ENCODE measurements at places on chromosomes 1 and 21.
A peak's percentile ranks its signal among the peaks of the same experiment; 100 is the strongest.

- no peak for DNase-seq
Measured at GRCh38 chr21:34615487-34615814, 538 bp upstream of the RCAN1 start.

- no peak for DNase-seq
Measured at GRCh38 chr21:42089093-42089631, 18.0 kb downstream of the UMODL1 start.

DNA sequence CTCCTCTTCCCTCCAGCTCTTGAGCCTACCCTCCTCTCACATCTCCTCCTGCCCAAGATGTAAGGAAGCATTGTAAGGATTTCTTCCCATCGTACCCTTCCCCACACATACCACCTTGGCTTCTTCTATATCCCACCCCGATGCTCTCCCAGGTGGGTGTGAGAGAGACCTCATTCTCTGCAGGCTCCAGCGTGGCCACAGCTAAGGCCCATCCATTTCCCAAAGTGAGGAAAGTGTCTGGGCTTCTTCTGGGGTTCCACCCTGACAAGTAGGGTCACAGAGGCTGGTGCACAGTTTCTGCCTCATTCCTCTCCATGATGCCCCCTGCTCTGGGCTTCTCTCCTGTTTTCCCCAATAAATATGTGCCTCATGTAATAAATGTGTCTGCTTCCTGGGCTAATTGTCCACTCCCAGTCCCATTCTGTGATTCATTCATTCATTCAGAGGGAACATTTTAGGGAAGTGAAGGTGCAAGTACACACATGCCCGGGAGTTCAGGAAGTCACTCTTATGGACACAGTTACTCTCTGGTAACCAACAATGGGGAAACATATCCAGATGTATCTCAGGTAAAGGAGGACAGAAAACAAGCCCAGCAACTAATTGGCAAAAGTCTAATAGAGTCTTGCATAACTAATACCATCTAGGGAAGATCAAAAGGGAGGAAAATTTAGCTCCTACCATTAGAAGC, 1.9 kb downstream of the SPRR4 start:
- peak; percentile 70 for DNase-seq

- DNase-seq, result no peak
Measured at GRCh38 chr1:174700775-174701174, 253.0 kb downstream of the GPR52 start.

- peak; percentile 13 for DNase-seq
Measured at GRCh38 chr1:14334336-14335176, 263.9 kb upstream of the KAZN start.

- DNase-seq, result peak; percentile 78
Measured at GRCh38 chr1:13623021-13623637, 39.5 kb downstream of the PDPN start.

DNA sequence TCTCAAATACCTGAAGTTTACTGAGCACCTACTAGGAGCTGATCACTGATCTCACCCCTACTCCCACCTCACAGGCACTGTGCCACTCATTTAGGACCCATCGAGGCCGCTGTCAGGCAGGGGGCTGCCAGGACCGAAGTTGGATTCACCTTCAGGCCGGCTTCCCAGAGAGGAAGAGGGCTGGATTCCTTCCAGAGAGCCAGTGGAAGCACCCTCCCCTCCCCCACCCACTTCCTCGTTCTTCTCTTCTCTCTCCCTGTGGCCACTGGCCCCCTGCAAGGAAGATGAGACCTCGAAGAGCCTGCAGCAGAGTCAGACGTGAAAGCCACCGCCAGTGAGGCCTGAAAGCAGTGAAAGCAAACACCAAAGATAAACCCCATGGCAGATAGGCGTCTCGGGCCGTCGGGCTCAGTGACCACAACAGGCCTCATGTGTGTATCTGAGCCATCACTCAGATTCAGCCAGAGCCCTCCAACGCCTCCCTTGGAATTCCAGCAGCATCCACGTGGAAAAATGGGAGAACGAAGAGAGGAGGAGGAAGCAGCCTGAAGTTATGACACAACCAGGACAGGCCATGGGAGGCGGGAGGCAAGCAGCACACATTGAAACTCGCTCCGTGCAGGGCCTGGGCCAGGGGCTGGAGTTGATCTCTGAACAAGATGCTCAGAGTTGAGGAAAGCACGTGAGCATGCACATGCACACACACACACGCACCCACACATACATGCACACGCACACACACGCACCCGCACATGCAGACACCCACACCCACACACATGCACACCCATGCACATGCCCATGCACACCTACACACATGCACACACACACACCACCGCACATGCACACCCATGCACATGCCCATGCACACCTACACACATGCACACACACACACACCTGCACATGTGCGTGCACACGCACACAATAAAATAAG, 6.2 kb upstream of the AGTRAP start:
- no peak for DNase-seq

DNA sequence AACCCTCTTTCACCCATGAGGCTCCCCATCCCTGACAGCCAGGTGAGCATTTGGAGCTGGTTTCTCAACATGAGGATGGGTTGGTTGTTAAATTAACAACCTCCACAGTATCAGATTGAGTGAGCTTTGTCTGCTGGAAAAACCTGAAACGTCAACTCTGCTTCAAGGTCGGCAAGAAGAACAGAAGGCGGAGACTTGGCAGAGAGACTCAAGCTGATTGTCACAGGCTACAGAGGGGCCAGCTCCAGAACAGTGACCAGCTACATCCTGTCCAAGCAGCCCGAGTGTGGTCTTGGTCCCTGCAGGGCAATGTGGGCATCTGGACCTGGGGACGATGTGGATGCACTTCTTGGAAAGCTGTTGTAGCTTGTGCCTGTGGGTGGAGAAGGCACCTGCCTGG, 36.6 kb upstream of the TMEM51 start:
- DNase-seq, result no peak

- no peak for DNase-seq
Measured at GRCh38 chr1:75425001-75425650, 185.8 kb downstream of the SLC44A5 start.

DNA sequence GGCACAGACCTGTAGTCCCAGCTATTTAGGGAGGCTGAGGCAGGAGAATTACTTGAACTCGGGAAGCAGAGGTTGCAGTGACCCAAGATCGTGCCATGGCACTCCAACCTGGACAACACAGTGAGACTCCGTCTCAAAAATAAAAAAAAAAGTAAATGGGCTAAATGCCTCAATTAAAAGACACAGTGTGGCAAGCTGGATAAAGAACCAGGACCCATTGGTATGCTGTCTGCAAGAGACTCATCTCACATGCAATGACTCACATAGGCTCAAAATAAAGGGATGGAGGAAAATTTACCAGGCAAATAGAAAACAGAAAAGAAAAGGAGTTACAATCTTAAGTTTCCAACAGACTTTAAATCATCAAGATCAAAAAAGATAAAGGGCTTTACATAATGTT, 40.3 kb downstream of the ACBD6 start:
- peak; percentile 8 for DNase-seq

DNA sequence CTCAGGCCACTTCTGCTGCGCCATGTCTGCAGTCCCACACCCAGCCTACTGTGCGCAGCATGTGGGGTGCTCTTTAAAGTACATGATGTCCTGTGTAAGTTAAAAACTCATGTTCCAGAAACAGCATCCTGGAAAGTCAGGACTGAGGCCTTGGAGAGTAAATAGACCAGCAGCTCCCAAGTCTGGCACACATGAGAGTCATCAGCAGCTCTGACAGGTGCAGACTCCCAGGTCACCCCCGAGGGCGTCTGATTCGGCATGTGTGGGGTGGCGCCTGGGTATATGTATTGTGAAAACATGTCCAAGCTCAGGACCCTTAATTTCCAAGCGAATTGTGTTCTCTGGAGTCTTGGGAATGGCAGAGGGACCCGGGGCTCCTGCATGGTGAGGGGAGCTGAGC, 120.1 kb upstream of the RUNX3 start:
- DNase-seq, result no peak

GRCh38 chr21:38769191-38769780, 36.4 kb upstream of the ETS2 start:
- DNase-seq, result no peak

DNA sequence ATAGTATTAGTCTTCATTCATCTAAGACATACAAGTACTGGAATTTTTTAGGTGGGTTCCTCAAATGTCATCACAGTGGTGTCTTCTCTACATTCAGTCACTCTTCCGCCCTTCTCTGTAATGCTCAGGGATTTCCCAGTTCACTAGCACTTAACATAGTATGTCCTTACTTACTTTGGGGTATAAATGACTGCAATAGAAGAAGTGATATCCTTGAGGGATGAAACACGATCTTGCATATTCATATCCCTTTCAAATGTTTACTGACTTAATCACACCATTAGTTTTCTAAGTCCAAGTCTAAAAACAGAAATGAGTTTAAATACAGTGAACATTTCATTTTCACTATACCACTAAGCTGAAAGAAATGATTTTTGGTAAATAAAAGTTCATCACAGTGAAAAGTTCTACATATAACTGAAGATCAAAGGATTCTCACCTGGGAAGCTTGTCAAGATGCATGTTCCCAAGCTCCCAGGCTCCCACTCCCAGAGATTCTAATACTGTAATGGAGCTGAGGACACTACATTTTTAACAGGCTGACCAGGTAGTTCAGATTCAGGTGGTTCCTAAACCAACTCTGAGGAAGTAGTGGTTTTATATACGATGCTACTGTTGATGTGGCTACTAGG, 29.7 kb downstream of the MRPL39 start:
- DNase-seq, result no peak

DNA sequence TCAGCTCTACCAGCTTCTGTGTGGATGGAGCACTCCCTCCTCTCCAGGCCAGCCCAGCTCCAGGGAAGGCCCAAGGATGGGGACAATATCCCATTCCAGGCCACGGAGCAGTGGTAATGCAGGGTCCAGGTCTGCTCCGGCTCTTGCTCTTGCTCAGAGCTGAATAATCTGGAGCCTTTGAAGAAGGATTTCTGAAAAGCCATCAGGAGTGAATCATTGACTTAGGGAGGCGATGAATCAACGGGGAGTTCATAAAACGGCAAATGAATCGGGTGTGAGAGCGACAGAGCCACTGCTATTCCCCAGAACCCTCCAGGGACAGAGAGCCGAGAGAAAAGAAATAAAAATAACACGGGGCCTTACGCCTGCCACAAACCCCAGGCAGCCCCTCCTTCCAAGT, 7.7 kb downstream of the POU3F1 start:
- DNase-seq, result peak; percentile 20

- DNase-seq, result no peak
Measured at GRCh38 chr1:88610687-88611086, 73.4 kb upstream of the PKN2 start.

- no peak for DNase-seq
Measured at GRCh38 chr1:64631346-64632034, 113.4 kb upstream of the RAVER2 start.

DNA sequence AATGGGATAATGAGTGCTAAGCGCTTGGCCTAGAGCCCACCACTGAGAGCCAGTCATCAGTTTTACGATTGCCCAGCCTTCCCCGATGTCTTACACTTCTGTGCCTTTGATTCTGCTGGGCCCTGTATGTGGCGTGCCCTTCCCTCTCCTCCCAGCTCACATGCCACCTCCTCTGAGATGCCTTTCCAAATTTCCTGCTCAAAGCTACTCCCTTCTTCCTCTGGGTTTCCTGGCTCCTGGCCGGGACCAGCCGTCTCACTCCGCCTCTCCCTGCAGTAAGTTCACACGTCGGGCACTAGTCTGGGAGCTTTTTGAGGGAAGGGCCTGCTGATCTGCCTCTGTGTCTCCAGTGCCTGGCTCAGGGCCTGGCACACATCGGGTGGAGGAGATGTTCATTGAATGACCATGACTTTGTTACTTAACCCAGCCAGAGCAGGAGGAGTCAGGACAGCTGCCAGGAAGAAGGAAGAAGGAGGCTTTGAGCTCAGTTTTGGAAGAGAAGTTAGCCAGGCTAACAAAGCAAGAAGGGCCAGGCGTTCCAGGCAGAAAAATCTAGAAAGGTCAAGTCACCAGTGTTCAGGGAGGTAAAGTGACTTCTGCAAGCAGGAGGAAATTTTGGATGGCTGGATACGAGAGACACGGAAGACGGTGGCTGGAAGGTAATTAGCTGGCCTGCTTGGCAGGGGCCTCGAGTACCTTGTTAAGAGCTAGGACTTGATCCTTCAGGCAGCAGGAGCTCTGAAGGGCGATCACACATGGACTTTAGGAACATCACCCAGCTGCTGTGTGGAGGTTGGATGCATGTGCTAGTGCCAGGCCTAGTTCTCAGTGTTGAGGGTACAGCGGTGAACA, 63.6 kb downstream of the EPHB2 start:
- DNase-seq, result no peak

DNA sequence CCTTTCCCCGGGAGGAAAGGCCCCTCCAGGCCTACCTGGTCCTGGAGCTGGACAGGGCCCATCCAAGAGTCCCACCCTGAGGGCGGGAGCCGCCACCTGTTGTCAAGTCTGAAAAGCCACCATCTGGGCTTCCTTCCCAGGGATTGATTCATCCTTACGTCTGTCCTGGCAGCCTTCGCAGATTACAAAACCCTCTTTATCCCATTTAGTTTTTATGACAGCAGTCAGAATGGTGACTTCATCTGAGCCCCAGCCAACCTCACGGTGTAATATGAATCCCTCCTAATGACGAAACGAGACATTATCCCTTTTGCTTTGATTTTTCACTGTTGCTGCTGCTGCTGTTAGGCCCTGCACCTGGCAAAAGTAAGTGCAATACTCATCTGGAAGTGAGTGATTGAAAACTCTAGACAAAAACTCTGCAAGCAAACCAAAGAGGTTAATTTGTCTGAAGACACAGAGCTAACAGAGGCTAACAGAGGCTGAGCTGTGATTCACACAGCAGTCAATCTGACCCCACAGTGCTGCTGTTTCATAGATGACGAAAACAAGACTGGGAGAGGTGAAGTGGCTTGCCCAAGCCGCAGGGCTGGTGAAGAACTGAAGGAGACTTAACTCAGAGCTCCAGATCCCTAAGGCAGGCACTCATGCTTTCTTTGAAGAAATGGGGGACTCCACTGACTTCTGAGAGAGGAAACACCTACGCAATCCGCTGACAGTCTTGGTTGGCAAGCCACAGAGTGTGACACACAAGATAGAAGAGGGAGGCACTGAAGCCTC, 30.0 kb upstream of the S100A7 start:
- DNase-seq, result peak; percentile 99

- DNase-seq, result no peak
Measured at GRCh38 chr1:47780469-47780995, 216.7 kb downstream of the TRABD2B start.

GRCh38 chr1:52665006-52665941, 32.3 kb downstream of the SHISAL2A start:
- peak; percentile 84 for DNase-seq

DNA sequence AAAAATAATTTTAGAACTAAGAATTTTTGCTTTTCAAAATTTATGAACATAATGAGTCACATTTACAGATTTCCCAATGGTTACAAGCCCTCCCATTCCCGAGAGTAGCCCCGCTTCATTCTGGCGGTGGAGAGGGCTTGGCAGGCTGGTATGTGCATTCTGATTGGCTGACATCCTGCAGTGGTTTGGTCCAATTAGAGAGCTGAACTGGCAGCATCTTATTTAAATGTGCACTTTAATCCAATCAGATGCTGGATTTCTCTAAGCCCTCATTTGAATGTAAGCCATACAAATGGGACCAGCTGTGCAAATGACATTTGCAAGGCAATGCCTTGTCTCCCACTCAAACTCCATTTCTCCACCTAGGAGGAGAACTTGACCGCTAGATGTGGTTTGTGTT, 18.0 kb upstream of the TRIM17 start:
- peak; percentile 22 for DNase-seq
